Activated T-cell treated with anti-CD3 and anti-CD28 coated beads for 48 hours (primary cell): ENCODE measurements at places on chromosomes 6 and 20.

- DNase-seq: no peak
Measured at GRCh38 chr6:48844696-48845095, 618.4 kb downstream of the MMUT start.

GRCh38 chr6:9504191-9504590 lies 910.7 kb downstream of the TFAP2A start:
- DNase-seq: no peak

GRCh38 chr6:99743647-99744046 lies 137.0 kb downstream of the PRDM13 start:
- no peak for DNase-seq

DNA sequence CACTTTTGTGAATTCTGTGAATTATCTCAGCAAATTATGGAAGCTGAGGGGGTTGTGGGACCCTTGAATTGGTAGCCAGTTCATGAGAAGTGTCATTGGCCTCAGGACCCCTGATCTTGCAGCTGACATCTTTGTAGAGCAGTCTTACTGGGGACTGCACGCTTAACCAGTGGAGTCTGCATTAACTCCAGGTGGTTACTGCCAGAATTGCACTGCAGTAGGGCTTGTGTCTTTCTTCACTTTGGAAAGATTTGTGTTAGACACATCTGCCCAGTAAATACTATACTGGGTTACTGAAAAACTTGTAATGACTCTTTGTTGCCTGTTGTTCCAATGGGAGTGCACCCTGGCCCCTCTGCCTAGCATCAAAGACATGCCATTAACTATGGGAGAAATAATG lies 21.2 kb upstream of the CDKN1A start:
- DNase-seq: no peak

DNA sequence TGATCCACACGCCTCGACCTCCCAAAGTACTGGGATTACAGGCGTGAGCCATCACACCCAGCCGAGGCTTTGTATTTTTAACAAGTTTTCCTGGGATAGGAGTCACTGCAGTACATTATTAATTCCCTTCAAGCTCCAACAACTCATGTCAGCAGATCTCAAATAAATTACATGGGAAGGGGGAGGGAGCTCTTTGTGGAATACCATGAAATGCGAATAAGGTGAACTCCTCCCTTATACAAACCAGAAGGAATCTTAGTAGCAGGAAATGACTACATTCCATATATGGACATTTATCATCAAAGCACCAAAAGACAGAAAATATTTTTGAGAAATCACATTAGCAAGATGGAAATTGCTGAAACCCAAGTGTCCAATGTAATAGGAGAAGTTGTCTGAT lies 2.9 kb downstream of the GSS start:
- DNase-seq: no peak

GRCh38 chr20:25193843-25194242 lies 1.7 kb upstream of the ENTPD6 start:
- DNase-seq: no peak

- DNase-seq: no peak
Measured at GRCh38 chr6:17621003-17621402, 20.9 kb downstream of the FAM8A1 start.

DNA sequence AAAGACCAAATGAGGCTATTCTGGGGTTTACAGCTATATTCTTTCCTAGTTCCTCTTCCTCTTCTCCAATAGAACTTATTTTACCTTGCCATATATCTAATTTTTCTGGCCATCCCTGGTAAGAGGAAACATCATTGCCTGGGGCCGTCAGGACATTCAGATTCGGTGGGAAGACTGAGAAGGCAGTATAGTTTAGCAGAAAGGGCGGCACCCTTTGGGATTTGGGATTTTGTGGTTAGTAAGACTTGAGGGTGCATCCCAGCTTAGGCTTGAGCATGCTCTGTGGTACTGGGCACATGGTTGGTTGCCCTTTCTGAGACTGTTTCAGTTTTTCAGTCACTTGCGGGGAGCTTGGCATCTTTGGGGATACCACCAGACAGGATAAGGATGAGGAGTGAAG lies 21.1 kb downstream of the SCUBE3 start:
- no peak for DNase-seq

GRCh38 chr6:138647006-138647405 lies 126.6 kb upstream of the CCDC28A start:
- DNase-seq: no peak

DNA sequence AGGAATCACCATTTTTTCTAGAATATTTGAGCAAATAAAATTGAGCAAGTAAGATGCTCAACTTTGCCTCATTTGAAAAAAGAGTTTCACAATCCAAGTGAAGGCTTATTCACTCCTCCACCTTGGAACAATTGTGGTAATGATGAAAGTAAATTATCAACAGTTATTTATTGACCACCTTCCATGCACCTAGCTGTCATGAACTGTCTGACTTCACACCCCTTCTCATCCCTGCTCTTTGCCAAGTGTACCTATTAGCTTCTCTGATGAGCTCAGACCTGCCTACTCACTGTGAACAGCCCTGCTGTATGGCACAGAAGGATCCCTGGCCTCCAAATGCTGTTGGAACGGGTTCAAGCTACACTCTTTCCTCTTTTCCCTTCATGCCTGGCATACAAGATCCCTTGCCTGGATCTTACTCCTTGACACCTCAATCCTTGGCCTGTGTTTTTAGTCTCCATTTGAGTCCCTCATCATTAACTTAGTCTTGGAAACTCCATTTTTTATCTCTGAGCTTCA lies 99.0 kb upstream of the PREP start:
- no peak for DNase-seq

GRCh38 chr6:100691972-100692371 lies 189.2 kb downstream of the ASCC3 start:
- no peak for DNase-seq

DNA sequence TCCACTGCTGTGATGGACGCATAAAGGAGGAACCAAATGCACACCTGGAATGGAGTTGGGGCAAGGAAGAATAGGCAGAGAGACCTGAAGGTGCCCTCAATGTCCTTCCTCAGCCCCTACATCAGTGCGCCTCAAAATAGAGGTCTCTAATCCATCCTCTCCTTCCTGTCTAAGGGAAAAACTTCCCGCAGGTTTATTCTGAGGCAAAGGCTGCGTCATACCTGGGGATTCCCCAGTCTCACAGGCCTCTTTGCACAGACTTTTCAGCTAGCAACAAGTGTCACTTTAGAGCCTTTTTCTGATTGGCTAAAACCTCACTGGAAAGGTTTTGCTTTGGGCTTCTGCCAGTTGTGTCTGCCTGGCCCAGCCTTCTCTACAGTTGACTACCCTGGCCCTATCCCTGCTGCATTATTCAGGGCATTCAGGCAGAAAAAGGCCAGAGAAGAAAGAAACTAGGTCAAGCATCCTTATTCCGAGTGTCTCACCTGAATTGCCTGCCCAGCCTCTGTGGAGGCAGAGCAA lies 1.8 kb upstream of the HLA-DQB1 start:
- peak; percentile 18 for DNase-seq

- no peak for DNase-seq
Measured at GRCh38 chr6:29626948-29627754, 5.8 kb downstream of the GABBR1 start.

GRCh38 chr6:136533487-136533886 lies 16.7 kb downstream of the MAP7 start:
- DNase-seq: no peak

DNA sequence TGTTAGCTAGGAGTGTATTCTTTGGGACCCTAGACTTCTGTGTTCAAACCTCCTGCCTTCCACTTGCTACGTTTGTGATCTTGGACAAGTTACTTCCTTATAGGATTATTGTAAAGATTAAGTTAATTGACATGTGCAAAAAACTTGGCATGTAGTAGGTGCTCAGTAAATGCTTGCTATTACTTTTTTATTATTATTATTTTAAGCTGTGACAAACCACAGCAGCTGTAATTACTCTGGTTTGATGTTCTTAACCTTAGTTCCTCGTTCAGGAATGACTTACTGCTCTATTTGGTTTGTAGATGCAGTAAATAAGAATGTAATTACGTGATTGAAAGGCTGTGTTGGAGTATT lies 3.2 kb downstream of the ARFGEF2 start:
- DNase-seq: no peak

GRCh38 chr6:147821295-147821897 lies 312.9 kb downstream of the SAMD5 start:
- no peak for DNase-seq

- DNase-seq: no peak
Measured at GRCh38 chr20:10065154-10065833, 30.5 kb downstream of the ANKEF1 start.

DNA sequence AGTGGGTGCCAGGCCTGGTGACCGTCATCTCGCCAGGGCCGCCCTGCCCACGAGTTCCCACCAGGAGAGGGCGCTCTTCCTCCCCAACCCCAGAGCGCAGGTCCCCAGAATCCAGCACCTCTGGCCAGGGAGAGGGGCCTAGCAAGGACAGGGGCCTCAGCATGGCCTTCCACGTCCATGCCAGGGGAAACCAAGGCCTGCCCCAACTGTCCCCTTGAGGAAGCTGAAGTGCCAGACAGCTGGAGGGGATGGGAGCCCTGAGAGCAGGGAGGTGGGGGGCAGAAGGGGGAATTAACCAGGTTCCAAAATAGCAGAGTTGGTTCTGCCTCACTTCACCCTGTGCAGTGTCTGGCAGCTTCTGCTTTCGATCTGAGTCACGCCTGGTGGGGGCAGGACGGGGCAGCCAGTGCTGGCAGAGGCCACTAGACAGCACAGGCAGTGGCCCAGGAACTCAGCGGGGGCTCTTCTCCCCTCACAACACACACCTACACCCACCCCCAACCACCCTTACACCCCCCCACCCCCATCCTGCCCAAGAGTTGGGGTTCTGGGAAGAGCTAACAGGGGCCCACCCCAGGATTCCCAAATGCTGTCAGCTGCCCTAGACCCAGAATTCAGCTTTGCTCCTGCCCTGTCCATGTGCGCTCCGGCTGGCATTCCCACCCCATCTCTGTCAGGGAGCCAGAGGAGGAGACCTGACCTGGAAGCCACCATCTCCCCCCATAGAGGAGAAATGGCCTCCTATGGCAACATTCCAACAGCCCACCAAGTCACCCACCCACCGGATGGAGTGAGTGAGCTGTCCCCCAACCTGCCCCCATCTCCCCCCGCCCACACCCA lies 29.2 kb downstream of the TFEB start:
- peak; percentile 70 for DNase-seq

DNA sequence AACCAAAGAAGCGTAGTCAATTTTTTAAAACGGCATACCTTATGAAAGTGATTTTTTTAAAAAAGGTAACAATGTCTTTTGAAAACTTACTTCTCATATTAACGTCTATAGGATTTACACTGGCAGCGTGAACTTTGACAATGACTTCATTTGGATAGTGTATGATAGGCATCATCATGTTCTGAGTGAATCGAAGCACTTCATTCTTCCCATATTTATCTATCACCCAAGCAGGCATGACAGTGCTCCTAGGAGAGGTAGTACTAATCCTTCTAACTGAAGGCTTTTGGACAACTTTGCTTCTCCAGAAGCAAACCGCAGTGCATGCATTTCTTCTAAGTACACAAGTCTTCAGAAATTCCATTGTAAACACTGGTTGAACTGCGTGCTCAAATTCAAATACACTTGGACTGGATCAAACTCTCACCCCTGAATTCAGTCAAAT lies 618 bp downstream of the RTN4IP1 start:
- DNase-seq: no peak

GRCh38 chr6:6260196-6260722 lies 60.2 kb downstream of the F13A1 start:
- no peak for DNase-seq

DNA sequence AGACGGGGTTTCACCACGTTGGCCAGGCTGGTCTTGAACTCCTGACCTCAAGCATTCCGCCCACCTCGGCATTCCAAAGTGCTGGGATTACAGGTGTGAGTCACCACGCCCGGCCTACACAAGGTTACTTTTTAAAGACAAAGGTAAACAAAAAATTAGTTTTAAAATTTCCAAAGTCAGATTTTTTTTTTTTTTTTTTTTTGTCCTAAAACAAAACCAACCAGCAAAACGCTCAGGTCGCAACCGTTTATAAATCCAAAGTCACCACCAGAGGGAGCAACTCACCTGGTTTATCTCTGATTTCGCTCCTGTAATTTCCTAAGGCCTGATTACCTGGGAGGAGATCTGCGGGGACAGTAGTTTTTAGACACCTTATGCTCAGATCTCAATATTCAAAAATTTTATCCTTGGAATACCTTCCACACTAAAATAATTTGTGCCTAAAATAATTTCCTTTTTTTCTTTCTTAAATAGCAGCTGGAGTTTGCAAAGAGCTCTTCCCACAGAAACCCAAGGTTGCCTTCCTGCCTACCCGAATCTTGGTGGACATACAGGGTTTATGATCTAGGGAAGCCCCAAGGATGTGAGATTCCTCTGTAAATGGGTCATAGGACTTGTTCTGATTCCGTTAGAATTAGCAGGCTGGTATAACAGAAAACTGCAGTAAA lies 19.8 kb upstream of the TREM1 start:
- no peak for DNase-seq

DNA sequence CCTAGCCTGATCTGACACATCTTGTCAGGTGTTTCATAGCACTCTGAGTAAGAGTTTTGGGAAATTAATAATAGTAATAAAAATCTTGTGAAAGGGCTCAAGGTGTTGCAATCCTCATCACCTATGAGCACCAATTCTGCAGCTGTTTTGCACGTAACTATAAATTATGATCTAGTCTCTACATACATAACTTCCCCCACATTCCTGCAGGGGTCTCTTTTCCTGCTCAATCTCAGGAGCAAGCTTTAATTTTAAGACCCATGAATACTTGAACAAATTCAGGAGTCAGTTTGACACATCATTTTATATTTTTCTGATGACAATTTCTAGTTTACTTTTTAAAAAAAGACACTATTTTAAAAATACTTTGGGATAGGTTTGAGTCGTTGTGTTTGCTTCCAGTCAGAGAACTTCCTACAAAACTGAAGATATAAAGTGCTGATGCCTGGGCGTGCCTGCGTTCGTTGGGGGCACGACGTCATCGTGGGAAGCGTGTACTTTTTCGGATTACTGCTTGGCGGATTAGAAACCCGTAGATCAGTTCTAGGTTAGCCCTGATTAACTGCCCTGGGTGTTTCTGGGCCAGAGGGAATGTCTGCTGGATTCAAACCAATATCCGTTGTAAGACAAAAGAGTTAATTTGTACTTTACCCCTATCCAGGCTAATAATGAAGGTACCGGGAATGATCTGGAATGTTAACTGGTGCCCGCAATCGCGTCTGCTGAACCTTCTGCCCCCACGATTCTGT lies 1.0 kb upstream of the E2F3 start:
- peak; percentile 22 for DNase-seq

DNA sequence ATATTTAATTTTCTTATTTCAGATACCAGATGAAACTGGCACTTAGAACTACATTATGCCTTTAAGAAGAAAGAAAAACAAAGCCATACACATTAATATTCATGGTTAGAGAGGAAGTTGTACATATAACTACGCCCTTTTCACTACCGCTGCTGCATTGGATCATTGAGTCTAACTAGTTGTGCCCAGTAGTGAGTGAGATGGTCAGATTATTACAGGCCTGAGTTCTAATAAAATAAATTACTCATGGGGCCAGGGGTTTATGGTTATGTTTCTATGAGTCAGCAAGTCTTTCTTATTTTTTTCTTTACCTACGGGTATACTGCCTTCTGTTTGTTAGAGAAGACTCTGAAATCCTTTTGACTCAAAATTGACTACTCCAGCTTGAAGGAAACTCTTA lies 11.5 kb downstream of the RIOK1 start:
- DNase-seq: no peak
